ENCODE measurements at places on chromosomes 6 and 20.

GRCh38 chr6:81788748-81789147 is 36.3 kb upstream of the TENT5A start:
- DNase-seq = no peak

DNA sequence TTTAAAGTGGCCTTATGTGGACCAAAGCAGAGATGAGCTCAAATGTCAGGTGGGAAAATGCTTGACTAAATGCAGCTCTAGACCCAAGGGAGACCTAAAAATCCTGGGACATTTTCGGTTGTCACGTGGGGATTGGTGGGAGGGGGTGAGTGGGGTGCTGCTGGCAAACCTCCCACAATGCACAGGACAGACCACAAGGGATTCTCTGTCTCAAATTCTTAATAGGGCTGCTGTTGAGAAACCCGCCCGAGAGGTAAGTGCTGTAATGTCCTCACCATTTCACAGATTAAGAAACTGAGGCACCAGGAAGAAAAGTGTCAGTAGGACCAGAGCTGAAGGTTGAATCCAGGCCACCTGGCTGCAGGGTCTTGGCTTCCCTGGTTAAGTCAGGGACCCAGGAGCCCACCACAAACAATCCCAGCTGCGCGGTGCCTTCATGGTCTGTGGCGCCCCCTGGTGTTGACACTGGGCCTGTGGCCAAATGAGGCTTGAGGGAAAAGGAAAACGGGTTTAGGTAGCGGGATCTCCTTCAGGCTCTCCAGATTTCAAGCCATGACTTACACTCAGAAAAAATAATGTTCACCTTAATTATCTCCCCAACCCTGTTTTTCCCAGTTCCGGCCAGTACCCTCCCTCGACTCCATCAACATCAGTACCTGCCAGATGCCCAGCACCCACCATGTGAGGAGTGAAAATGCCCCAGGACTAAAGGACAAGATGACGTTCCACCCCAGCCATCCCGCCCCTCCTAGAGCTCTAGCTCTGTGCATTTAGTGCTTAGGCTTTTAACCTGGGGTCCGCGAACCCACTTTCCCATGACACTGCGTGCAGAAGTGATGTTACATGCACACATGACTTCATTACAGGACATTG is 7.2 kb downstream of the HLA-G start:
- no peak for DNase-seq

GRCh38 chr6:11008821-11009220 is 35.3 kb downstream of the ELOVL2 start:
- no peak for DNase-seq

DNA sequence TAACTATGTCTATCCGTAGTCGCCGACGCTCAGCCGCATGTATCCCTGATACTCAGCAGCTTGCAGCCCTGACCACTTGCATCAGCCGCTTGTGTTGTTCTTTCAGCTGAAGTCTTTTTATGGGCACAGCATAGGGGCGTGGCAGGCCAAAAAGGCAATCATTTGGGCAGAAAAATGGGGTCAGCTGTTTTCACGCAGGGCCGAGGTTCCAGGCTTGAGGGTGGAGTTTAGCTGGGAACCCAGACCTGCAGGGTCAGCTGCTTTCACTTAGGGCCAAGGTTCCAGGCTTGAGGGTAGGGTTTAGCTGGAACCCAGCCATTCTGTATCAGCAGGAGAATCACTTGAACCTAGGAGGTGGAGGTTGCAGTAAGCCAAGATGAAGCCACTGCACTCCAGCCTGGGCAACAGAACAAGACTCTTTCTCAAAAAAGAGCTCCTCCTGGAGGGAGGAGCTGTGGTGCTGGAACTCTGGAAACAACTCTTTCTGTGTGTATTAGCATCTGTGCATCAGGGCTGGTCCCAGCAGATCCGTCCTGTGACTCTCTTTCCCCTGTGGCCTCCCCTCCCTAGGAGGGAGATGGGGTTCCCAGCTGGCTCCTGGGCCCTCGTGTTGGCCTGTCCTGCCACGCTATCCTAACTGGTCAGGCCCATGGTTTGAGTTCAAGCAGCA is 56.9 kb upstream of the PRND start:
- DNase-seq = no peak

Measured in AG09319 (cell line).